Activated CD4-positive, alpha-beta memory T cell treated with anti-CD3 and anti-CD28 coated beads, Interleukin-2, amount 10 ng/mL, durations not matched to agents 7 days and 5 days (primary cell): ENCODE measurements at places on chromosomes 16 and 17.

DNA sequence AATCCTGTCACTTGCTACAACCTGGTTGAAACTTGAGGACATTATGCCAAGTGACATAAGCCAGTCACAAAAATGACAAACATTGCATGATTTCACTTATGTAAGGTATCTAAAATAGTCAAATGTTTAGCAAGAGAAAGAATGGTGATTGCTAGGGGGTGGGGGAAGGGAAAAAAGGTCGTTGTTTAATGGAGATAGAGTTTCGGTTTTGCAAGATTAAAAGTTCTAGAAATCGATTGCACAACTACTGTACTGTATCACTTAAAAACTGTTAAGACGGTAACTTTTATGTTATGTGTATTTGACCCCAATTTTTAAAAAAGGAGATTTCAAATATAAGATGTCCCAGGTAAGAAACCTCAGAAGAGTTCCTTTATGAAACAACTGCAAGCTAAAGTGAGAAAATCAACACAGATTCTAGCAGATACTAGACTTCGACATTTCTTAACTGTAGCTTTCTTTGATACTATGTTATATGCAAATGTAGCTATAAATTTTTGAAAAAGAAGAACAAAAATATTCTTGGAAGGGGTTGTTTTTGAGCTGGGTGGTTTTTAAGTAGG is 5.9 kb downstream of the MEOX1 start:
- peaks cover 3% of the 10 kb centered on the region for H3K27me3 ChIP-seq
- peak overlapping the region; percentile 45 for H3K4me3 ChIP-seq
- DNase-seq, result no peak

- H3K27ac ChIP-seq, result no peak overlapping the region
- no peak overlapping the region for H3K4me3 ChIP-seq
- no peaks in the 10 kb centered on the region for H3K27me3 ChIP-seq
- DNase-seq, result no peak
These were observed 166.7 kb downstream of the IRF8 start for GRCh38 chr16:86065711-86066110.

GRCh38 chr17:65523853-65524664 is 37.4 kb downstream of the AXIN2 start:
- H3K4me3 ChIP-seq, result peak overlapping the region; percentile 41
- peaks cover 56% of the 10 kb centered on the region for H3K27me3 ChIP-seq
- peaks cover 5% of the 10 kb centered on the region for H3K36me3 ChIP-seq
- H3K4me1 ChIP-seq, result peaks cover 26% of the 10 kb centered on the region
- no peak for DNase-seq

DNA sequence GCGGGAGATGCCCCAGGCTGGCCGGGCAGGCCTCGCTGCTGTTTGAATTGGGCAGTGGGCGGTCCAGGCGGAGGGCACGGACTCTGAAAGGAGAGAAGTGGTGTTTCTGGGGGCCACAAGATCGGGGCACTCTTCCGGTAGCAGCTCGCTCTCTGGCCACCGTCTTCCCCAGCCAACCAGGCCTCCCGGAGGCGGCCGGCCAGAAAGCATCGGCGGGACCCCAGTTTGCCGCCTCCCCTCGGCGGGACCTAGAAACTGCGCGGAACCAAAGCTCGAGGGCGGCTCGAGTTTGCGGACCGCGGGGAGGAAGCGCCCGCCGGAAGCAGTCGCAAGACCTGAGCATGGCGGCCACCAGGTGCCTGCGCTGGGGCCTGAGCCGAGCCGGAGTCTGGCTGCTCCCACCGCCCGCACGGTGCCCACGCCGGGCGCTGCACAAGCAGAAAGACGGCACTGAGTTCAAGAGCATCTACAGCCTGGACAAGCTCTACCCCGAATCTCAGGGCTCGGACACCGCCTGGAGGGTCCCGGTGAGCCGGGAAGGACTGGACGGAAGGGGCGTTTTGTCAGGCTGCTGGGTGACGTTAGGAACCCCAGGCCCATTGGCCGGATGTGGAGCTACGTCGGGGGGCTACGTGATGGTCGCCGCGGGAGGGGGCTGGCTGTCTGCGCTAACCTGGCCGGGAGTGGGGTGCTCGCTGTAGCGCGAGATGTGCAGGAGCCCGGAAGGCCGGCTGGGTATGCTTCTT is at the start of gene MRPL58:
Gene MRPL58, plus strand, starts transcription at position 325 of the 746 bp plus-strand sequence. Its CDS starts 17 bp downstream, at position 342.
- H3K4me1 ChIP-seq, result peaks cover 30% of the 10 kb centered on the region
- H3K27me3 ChIP-seq, result no peaks in the 10 kb centered on the region
- peak within 1 kb of the TSS; percentile 93 for H3K4me3 ChIP-seq

DNA sequence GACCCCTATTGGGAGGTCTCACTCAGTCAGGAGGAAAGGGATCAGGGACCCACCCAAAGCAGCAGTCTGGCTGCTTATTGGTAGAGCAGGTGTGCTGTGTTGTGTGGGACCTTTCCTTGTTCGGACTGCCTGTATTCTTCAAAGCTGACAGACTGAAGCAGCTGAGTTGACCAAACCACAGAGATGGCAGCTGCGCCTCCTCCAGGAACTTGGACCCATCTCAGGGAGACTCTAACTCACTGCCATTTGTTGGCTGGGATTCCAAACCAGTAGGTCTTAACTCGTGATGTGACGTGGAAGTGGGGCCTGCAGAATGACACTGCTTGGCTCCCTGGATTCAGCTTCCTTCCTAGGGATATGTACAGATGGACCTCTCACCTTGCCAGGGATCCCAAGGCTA is 9.6 kb upstream of the UQCRC2 start:
- no peak overlapping the region for H3K4me3 ChIP-seq
- H3K4me1 ChIP-seq, result peaks cover 17% of the 10 kb centered on the region
- DNase-seq, result no peak

DNA sequence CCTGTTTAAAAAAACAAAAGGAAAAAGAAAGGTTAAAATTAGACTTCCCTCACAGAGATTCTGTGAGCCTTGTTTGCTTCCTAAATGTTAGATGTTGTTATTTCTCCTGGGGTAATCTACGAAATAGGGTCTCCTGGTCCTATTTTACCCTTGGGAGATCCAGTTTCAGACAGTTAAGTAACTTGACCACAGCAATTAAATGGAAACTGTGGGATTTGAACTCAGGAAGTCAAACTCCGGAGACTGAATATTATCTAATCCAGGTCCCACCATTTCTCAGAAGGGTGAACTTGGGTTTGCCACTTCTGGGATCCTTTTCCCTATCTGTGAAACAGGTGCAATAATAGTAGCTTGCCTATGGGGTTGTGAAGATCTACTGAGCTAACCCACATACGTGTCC is 6.4 kb upstream of the TMC5 start:
- H3K27me3 ChIP-seq, result peaks cover 21% of the 10 kb centered on the region
- peaks cover 11% of the 10 kb centered on the region for H3K4me1 ChIP-seq
- peak overlapping the region; percentile 60 for H3K4me3 ChIP-seq
